Activated T-helper 1 cell treated with Interleukin-2 at 50 U/mL for 16 hours (primary cell): ENCODE measurements at places on chromosomes 5 and 9.

DNA sequence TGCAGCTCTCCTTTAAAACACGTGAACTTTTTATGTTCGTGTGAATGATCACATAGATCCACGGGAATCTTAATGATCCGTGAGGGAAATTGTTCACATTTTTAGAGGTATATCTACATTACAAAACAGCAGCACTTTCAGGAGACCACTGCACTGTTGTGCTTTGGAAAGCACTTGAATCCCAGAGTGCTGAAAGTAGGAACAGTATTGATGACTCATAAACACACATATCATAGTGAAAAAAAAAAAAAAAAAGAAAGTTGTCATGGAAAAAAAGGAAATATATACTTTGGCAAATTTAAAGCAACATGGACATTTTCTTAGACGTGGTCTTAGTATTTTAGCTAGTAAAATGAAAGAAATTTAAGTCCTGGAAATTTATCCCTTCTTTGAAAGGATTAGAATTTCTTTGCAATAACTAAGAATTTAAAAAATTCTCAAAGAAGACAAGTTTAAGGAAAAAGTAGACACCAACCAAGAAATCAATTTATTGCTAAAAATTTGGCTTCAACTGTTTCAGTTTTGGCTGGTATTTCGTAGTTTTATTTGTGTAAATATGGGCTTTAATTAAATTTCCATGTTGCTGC lies 55.4 kb downstream of the ADGRV1 start:
- DNase-seq: no peak

GRCh38 chr5:15694696-15695214 lies 194.8 kb downstream of the FBXL7 start:
- no peak for DNase-seq

- DNase-seq: no peak
Measured at GRCh38 chr5:67065237-67065636, 131.4 kb downstream of the CD180 start.

- no peak for DNase-seq
Measured at GRCh38 chr9:79057576-79057975, 514.2 kb upstream of the TLE4 start.

DNA sequence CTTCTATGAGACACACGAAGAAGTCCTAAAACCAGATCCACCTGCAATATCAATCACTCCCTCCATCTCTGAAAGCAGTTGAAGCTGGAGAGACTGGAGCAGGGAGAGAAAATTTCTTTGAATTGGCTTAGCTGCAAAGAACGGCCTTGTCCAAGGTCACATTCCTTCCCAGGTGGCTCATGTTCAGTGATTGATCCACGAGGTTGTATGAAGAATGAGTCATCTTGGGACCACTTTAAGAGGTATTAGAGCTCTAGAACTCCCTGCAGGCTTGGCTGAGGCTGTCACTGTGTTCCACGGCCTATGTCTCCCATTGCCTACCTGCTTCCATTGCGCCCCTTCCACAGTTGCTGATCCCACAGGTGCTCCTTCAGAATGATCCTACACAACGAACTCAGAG lies 68.2 kb downstream of the HMHB1 start:
- no peak for DNase-seq

GRCh38 chr9:98778711-98779530 lies 17.4 kb downstream of the ANKS6 start:
- DNase-seq: no peak

DNA sequence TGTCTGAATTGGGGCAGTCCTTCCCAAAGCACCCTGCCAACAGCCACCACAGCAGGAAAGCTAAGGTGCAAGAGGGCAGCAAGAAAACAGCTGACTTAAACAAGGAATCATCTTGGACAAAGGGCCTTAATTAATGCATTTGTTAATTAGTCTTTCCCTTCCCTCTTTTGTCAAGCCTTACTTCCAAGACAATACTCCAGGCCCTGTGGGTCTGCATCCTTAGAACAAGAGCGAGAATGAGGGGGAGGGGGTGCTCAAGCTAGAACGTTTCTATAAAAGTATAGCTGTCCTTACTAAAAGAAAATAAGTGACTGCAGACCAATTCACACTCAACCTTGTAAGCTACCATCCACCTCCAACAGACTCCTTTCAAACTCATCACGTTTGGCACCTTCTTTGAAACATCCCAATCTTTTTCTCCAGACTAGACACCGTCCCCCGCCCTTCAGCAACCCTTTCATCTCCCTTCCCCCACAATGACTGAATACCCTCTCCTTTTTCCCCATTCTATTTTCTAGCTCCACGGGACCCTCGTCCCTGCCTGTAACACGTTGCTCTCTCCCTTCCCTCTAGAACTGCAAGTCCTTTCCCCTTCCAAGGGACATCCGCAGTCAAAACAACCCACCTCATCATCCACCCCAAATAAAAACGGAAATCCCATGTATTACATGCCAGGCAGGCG lies 85.7 kb upstream of the RNF38 start:
- no peak for DNase-seq

DNA sequence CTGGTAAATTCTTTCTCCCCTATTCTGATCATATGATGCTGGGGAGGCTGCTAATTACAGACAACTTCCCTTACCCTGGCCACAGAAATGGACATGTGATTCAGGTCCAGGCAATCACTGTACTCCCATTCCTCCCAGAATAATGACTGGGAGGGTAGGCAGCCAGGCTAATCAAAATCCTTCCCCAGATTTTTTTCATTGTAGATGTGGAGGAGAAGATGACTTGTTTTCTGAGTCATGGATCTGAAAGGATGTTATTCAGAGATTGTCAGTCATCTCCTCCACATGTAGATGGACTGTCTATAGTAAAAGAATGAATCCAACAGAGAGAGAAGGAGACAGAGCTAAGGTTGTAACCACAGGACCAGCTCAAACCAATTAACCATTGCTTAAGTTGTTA lies 123.9 kb upstream of the PUM3 start:
- no peak for DNase-seq

GRCh38 chr5:142697356-142698255 lies 11.7 kb upstream of the FGF1 start:
- DNase-seq: no peak

- DNase-seq: no peak
Measured at GRCh38 chr9:105346273-105346672, 101.6 kb upstream of the FSD1L start.
